ENCODE measurements at places on chromosomes 5 and 9.

- DNase-seq, result no peak
Measured at GRCh38 chr5:173228639-173229381, 6.2 kb downstream of the NKX2-5 start.

GRCh38 chr9:115393976-115394775 is 276.2 kb upstream of the TNC start:
- DNase-seq, result no peak

DNA sequence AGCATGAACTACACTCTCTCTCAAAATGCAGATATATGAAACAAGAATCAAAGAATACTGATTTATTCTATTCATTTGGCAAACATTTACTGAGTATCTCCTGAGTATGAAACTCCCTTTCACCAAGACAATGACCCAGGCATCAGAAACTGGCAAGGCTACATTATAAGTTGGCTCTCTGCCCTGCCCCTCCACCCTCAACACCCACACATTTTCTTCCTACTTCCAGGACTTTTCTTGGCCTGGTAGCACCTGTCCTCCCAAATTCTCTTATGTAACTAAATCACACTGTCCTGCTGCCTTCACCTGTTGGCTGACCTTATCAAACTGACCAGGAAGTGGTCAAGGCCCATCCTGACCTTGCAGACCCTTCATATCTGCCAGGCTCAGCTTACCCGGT is 3.5 kb downstream of the RASEF start:
- DNase-seq, result no peak

GRCh38 chr9:4575997-4576396 is 85.7 kb downstream of the SLC1A1 start:
- no peak for DNase-seq

GRCh38 chr5:77145666-77146065 is 58.6 kb upstream of the ZBED3 start:
- DNase-seq, result no peak
